ENCODE measurements at places on chromosomes 6 and 20. TPM values are rescaled to one million over a fixed set of nuclear protein-coding genes. Genes with fewer than 3 reads are reported as not detected.

DNA sequence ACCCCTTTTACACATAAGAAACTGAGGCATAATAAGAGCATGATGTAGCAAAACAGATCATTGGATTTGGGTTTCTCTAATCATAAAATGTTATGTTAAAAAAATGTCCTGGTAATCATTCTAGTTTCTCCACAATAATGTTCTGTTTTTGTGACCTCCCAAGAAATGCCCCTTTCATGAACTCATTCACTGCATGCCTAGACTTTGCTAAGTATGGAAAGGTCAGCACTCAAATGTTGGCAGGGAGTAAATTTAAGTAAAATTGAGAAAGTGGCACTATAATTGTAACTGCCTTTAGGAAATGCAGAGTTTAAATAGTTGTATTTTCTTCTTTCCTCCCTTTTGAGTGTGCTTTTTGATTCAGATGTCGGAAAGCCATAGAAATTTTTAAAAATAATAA lies 48.5 kb upstream of the ID4 start:
- DNase-seq: no peak

DNA sequence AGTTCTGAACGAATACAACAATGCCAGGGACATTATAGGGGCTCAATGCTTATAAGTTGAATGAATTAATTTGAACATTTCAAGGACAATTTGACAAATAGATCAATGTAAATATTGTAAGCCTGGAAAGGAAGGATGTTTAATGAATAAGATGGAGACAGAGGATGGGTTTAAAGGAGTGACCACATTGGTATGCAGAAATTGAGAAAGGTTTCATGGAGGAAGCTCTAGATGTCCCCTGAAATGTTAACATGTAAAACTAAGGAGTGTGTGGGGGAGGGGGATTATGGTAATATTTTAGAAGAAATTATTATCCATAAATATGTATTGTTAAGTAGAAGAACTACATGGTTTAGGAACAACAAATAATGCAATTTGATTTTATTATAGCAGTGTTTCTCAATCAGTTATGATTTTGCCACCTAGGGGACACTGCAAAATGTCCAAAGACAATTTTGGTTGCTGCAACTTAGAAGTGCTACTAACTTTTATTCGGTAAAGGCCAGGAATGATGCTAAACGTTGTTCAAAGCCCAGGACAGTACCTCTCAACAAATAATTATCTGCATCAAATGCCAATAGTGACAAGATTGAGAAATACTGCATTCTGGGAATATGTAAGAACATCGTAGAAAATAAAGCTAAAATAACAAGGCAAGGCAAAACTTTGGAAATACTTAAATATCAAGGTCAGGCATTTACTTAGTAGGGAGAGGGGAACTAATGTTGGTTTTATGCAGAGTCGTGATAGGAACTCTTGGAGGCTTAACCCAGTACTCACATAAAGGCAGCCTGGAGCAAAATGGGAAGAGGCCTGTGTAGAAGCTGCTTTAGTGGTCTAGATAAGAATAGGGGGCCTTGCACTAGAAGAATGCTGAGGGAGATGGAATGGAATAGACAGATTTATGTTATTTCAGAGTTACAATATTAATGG lies 686.9 kb upstream of the CITED2 start:
- DNase-seq: no peak

- no peak for DNase-seq
Observed at GRCh38 chr6:169416249-169416648, 162.6 kb upstream of the THBS2 start.

GRCh38 chr20:844473-845225 lies 11.1 kb downstream of the FAM110A start:
- DNase-seq: peak; percentile 95

GRCh38 chr6:18117136-18117535 lies 5.3 kb downstream of the NHLRC1 start:
- DNase-seq: no peak

Gene TXLNB
- 166 TPM for total RNA-seq

Gene ZBTB9
- total RNA-seq: 4.7 TPM

Gene WFDC5
- not detected for total RNA-seq

All from heart left ventricle (tissue), 16 donors.